Right ventricle myocardium superior (tissue), 1 donor: ENCODE measurements at places on chromosomes 3 and 15.

- DNase-seq: no peak
These were observed 197.2 kb upstream of the CTNNB1 start for GRCh38 chr3:41002104-41002503.

- DNase-seq: peak; percentile 61
These were observed 12.6 kb upstream of the FBN1 start for GRCh38 chr15:48657950-48658591.

DNA sequence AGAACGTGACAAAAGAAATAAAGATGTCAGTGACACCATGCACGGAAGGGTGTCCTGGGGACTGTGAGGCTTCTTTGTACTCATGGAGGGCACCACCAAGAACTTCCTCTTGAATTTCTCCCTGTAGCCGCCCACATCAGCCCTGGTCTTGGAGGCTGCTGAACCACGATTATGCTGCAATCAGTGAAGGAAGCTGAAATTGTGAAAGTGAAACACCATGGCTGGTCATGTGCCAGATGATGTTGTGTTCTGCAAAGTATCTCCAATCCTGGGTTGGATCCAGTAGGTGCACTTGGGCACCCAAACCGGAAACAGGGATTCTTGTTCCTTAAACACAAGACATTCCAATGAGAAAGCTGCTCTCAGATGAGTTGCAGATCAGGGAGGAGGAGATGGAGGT lies 104.4 kb upstream of the GOLGA6L6 start:
- DNase-seq: peak; percentile 51

- no peak for DNase-seq
These were observed 203.9 kb downstream of the NR1D2 start for GRCh38 chr3:24149032-24149431.

DNA sequence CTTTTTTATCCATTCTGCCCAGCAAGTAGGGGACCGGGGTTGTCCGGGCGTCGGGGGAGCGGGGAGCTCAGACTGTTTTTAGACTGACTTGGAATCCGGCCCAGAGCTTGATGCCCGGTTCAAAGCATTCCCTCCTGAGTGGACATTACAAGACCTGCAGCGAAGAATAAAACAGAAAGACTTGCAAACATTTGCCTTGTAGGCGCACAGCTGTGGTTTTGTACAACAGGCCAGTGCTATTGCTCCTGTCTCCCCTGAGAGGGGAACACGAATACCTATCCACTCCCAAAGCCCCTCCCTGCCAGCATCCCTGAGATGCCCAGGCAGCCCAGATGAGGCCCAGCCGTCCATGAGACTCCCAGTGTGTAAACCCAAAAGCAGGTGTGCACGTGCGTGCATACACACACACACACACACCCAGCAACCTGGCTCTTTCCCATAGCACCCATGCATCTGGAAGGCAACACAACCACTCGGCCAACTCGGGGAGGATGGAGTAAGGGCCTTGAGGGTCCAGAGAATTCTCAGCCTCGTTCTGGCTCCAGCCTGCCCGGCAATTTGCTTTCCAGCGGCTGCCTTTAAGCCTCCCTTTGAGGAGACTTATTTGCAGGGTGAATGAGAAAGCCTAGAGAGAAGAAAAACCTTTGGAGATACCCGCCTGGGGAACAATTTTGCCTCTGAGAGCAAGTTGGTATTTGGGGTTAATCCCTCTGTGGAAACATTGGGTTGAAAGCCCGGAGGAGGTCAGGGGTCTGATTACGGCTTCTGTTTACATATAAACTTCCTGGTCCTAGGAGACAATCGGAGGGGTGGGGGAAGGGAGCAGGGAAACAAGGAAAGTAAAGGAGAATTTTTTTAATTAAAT lies 161.0 kb upstream of the HES1 start:
- no peak for DNase-seq

DNA sequence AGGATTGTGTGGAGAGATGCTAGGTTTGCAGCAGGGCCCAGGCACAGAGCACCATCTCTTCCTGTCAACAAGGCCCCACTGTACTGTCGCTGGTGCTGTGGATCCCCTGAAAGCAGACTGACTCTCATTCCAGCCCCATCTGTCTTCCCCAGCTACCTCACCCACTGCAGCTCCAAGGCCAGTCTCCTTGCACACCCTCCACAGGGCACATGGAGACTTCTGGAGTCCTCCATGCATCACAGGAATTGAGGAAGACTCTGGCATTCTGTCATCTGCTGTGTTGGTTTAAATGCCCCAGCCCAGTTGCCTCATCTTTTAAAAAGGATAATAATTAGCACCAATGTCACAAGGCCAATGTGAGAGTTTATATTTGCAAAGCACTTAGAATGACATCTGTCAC lies 301.2 kb downstream of the RPLP1 start:
- no peak for DNase-seq

DNA sequence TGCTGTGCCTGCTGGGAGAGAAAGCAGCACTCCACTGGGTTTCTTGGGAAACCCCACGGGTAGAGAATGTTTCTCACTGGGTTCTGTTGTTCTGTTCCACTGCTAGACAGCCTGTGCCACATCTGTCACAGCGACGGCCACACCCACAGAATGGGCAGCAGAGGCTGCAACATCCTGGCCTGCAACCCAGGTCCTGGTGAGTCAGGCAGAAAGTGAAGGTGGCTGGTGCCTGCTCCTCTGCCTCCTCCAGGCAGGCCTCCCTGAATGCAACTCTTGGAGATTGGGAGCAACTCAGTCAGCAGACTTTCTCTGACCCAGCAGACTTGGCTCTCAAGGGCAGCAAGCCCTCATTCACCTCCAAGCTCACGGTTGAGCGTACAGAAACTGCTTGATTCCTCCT lies 13.0 kb downstream of the C3orf18 start:
- no peak for DNase-seq

GRCh38 chr3:190424478-190425439 lies 24.9 kb downstream of the TMEM207 start:
- DNase-seq: peak; percentile 68

DNA sequence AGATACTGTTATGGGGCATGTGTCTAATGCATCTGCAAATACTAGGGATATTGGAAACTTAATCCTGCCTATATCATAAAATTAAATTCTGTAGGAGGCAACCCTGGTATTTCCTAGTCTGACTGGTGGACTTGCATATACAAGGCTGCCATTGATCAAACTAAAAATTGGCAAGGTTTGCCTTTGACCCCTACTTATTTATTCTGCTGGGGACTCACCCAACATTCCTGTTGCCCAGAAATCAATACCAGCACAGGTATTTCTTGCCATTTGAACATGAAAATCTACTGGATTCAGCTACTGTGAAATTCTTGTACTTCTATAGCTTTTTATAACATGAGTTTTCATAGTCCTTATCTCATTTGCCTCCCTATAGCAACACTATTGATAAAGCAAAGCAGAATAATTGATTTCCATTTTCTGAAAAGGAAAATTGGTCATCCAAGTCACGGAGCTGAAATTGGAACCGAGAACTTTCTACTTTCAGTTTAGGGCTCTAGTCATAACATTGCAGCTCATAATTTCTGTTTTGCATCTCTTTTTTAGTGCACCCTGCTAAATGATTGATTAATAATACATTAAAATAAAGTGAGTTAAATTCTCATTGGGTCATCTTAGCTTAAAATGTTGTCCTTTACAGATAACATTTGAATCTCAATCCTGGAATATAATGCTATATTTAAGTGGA lies 365.2 kb downstream of the MFSD1 start:
- no peak for DNase-seq

DNA sequence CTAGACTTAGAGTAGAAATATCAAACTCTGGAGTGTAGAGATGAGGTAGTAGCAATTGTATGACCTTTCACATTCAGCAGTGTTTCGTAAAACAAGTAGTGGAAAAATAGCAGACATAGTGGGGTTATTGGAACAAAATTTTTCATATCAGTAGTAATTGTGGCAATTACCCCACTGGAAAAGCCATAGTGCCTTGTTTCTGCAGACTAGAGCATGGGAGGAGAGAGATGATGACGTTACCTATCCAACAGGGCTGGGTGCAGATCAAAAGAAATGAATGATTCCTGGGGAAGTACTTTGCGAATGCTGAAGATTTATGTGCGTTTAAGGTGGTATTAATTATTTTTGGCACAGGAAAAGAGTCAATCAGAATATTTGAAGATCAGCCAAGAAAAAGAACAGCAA lies 147.0 kb upstream of the LRRFIP2 start:
- DNase-seq: no peak

DNA sequence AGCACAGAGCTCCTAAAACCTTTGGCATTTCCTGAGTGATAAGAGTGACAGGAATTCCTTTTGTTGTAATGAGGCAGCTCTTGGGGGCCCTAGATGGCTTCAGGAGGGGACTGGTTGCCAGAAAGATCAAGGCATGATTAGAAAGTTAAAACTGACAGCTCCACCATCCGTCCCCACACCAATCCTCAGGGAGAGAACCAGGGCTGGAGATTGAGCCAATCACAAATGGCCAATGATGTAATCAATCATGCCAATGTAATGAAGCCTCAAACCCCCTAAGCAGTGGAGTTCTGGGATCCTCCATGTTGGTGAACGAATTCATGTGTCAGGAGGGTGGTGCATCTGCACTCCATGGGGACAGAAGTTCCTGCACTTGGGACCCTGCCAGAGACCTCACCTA lies 265.1 kb downstream of the OCA2 start:
- DNase-seq: no peak

- DNase-seq: peak; percentile 59
These were observed 2.8 kb downstream of the TMEM115 start for GRCh38 chr3:50356553-50356952.

GRCh38 chr15:50030456-50030855 lies 88.6 kb downstream of the ATP8B4 start:
- no peak for DNase-seq

- DNase-seq: no peak
These were observed 13.7 kb downstream of the NRROS start for GRCh38 chr3:196652961-196653795.

GRCh38 chr3:117531078-117531767 lies 821.6 kb downstream of the TUSC7 start:
- DNase-seq: no peak

DNA sequence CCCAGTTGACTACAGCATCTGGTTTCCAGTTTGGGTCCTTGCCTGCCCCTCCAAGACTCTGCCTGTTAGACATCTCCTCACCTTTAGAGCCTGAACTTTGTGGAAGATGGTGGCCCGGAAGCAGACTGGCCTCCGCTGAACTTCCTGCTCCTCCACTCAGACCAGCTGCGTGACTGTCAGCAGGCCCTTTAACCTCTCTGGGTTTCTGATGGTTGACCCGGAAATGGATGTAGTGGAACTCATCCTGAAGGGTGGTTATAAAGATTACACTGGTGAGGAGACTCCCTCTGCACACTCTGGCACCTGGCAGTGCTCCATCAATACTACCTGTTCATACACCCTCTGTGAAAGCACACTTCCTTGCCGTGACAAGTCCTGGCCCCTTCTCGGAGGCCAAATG lies 151.9 kb upstream of the TLE3 start:
- no peak for DNase-seq

GRCh38 chr3:54681706-54682105 lies 246.2 kb downstream of the LRTM1 start:
- no peak for DNase-seq

DNA sequence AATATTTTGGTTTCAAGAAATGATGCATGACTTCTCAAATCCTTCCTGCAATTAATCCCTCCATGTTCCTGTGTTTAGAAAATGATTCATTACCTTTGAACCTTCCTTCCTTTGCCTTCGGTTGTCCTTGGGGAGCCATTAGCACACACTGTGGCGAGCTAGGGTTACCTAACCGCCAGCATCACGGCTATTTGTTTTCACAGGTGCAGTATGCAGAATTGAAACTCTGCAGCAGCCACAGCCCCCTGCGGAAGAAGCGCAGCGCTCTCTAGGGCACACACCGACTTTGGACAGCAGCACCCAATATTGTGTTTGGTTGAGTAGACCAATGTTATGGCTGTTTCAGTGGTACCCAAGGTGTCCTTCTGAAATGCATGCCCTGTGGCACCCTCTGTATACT lies 247.4 kb downstream of the MCTP2 start:
- no peak for DNase-seq

- DNase-seq: no peak
These were observed 49.8 kb downstream of the RSRC1 start for GRCh38 chr3:158159714-158160113.

DNA sequence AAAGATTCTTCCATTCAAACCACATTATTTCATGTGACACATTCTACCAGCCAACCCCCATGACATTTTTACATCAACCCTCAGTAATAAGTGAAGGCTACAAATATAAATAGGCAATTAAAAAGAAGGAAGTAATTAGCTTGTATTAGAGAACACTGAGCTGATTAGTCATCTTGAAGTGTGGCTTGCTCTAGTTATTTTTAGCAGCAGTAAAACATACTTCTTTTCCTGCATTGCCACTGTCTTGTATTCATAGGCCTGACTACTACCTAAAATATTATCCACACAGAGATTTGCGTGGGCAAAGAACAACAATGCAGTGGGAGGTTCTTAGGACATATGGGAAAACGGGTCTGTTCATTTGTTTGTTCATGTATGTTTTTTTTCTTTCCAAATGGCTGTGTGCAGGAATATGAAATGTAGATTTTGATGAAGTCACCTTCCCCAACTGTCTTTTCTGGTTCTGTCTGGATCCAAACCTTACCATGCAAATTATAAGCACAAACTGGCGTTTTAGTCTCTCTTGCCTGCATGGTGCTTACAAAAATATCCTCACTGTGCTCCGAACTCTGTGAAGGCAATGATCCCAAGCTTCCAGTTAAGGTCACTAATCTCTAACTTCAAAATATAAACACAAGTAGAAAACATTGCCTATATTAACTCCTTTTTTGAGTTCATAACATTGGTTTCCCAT lies 31.5 kb upstream of the TM4SF4 start:
- no peak for DNase-seq

DNA sequence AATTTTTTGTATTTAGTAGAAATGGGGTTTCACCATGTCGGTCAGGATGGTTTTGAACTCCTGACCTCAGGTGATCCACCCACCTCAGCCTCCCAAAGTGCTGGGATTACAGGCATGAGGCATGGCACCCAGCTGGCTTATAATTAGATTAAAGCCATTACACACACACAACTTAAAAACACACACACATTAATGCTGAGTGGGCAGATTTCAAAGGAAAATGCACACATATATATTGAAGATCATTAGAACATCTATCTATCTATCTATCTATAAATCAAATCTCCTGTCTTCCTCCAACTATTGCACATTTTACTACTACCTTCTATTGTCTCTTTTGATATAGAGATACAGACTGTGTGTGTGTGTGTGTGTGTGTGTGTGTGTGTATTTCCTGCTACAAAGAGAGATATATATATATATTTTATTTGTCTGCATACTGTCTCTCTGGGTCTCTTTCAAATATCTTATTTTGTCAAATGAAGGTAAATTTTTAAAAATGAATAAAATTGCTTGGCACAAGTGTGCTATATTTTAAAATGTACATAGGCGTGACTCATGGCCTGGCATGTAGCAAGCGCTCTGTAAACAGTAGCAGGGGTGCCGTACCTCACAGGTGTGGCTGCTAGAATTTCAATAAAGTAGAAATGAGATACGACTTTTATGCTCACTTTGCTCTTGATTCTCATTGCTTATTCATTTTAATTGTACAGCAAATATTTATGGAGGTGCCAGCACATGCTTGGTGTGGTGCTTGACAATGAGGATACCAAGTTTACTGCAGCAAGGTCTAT lies 655.8 kb downstream of the AGBL1 start:
- DNase-seq: no peak
